ENCODE measurements at places on chromosomes 13 and 19. TPM values are rescaled to one million over a fixed set of nuclear protein-coding genes. Genes with fewer than 3 reads are reported as not detected.

DNA sequence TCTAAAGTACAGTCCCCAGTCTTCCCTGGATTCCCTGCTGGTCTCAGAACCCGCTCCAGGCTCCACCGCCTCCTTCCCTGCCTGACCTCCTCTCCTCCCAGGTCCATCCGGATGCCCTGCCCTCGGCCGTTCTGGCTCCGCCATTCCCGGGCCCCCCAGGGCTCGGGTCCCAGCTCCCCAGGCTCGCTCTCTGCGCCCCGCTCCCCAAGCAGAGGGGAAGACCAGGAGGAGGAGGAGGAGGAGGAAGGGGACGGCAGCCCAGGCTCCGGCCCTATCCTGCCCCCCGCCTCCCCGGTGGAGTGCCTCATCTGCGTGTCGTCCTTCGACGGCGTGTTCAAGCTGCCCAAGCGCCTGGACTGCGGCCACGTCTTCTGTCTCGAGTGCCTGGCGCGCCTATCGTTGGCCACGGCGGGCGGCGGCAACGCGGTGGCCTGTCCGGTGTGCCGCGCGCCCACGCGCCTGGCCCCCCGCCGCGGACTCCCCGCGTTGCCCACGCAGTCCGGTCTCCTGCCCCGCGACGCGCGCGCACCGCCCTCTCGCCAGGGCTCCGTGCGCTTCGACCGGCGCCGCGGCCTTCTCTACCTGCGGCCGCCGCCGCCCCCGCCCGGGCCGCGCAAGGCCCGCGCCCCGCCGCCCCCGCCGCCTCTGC lies 647 bp downstream of the RNF225 start:
- H3K27me3 ChIP-seq = no peaks in the 10 kb centered on the region
- DNase-seq = no peak

GRCh38 chr13:93004919-93005318 lies 221.7 kb upstream of the GPC6 start:
- no peak overlapping the region for H3K4me3 ChIP-seq
- no peak overlapping the region for H3K27ac ChIP-seq
- no peaks in the 10 kb centered on the region for H3K36me3 ChIP-seq
- H3K4me1 ChIP-seq = no peaks in the 10 kb centered on the region
- DNase-seq = no peak

DNA sequence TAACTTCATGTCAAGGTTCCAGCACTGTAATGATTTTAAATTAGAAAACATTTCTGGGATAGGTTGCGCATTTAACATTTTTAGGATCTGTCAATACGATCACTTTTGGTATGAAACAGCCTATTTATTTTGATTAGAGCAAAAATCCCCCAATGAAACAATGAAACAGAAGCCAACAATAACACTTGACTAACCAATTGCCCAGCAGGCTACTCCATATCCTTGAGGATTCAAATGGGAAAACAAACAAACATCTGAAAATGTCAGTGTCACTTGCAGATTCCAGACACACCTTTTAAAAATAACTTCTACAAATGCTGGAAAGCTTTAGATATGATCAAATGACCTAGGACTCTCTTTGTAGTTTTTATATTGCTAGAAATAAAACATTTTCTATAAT lies 1412.5 kb upstream of the PRR20A start:
- DNase-seq = no peak
- no peaks in the 10 kb centered on the region for H3K4me1 ChIP-seq
- no peak overlapping the region for H3K4me3 ChIP-seq
- no peak overlapping the region for H3K27ac ChIP-seq

DNA sequence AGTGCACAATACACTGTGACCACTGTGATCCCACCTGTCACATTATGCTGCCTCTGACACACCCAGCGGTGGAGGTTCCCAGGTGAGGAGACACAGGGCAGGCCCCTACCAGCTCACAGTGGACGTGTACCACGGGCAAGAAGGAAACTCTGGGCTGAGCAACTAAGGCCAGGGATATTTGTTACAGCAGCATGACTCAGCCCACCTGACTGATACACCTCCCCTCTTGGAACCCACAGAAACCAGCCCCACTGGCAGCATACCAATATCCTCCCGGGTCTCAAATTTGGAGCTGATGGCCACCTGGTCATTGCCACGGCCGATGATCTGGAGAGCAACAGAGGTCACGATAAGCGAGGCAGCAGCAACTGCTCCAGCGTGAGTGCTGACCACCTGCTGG lies 14.9 kb downstream of the KLC3 start:
- H3K4me3 ChIP-seq = no peak overlapping the region
- H3K4me1 ChIP-seq = no peaks in the 10 kb centered on the region
- H3K27me3 ChIP-seq = no peaks in the 10 kb centered on the region
- H3K36me3 ChIP-seq = peaks cover 46% of the 10 kb centered on the region
- DNase-seq = no peak

- no peak for DNase-seq
- peaks cover 11% of the 10 kb centered on the region for H3K4me1 ChIP-seq
- H3K4me3 ChIP-seq = no peak overlapping the region
- no peak overlapping the region for H3K27ac ChIP-seq
- H3K27me3 ChIP-seq = no peaks in the 10 kb centered on the region
- peaks cover 14% of the 10 kb centered on the region for H3K36me3 ChIP-seq
These were observed 17.1 kb downstream of the UCHL3 start for GRCh38 chr13:75566658-75567057.

DNA sequence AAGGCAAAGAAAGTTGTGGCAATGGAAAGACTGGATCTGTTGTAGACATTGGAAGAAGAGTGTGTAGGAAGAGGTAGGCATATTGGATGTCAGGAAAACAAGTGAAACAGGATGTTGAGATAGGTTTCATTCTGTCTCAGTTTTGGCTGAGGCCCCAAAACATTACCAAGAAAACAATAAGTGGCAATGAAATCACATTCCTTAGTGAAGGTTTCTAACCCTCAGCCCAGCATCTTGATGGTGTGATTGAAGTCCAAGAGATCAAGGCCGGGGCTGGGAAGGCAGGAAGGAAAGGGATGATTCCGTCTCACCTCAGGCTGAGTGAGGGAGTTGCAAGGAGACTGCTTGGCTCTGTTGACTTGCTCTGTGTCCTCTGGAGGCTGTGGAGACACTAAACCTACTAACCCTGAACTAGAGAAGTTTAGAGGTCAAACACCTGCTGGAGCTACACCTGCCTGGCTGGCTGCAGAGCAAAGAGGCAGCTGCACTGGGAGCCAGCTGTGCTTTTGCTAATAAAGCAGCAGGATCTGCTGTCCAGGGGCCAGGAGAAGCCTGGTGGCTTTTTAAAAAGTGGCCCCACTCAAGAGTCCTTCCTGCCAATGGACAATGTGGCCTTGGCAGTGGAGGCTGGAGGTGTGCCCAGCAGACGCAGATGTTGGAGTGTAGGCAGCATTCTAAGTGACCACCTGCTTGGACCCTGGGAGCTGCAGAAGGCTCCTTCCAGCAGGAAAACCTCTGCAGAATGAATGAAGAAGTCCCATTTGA lies 53.6 kb downstream of the DGKH start:
- H3K36me3 ChIP-seq = peaks cover 2% of the 10 kb centered on the region
- no peak for DNase-seq
- no peak overlapping the region for H3K4me3 ChIP-seq
- H3K27me3 ChIP-seq = no peaks in the 10 kb centered on the region

DNA sequence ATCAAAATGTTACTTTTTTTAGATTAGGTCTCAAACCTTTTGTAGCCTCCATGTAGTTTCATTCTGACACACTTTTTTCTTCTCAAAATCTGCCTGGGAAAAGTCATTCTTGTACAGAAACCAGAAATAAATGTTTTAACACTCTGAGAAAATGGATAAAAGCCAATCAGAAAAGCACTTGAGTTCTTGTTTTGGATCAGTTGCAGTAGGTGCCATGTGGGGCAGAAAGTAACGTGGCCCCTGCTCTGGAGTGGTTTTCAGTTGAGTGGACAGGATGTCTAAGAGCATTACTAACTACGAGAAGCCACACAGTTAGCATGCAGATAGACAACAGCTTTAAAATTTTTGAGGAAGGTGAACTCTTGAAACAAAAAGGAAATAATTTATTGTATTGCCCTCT lies 19.1 kb downstream of the GPR183 start:
- H3K4me3 ChIP-seq = no peak overlapping the region
- peaks cover 2% of the 10 kb centered on the region for H3K36me3 ChIP-seq
- no peak overlapping the region for H3K27ac ChIP-seq
- H3K4me1 ChIP-seq = peaks cover 13% of the 10 kb centered on the region
- no peak for DNase-seq

DNA sequence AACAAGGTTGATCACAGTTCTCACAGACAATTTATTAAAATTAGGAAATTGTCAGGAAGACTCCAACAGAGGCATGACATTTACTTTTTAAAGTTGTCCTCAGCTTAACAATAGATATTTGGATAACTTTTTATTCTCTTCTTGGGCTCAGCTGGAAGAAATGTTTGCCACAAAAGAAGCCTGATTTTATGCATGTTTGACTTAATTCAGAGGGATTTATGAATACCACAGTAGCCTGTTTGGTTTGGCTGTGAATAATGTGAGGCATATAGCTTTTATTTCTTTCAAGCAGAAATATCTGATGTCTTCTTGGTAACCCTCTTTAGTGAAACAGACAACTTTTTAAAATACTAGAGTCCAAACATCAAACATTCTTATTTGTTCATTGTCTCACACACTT lies 1464.5 kb upstream of the SLC10A2 start:
- no peaks in the 10 kb centered on the region for H3K36me3 ChIP-seq
- no peak overlapping the region for H3K4me3 ChIP-seq
- H3K4me1 ChIP-seq = no peaks in the 10 kb centered on the region
- DNase-seq = no peak
- no peak overlapping the region for H3K27ac ChIP-seq

DNA sequence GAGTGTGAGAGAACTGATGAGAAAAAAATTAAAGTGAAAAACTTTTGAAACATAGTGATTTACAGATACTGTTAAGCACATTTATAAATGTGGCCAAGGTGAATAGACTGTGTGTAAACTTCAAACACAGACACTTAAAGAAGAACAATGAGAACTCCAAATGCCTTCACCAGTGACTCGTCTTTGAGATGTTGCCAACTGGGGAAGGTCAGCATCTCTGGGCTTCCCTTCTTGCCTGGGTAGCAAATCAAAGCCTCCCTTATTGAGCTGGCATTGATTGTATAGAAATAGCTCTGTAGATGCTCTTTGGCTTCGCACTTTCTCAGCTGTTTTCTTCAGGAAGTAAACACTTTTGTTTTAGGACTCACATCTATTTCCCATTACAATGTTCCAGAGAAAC lies 177.3 kb upstream of the SGCG start:
- no peak for DNase-seq
- no peaks in the 10 kb centered on the region for H3K36me3 ChIP-seq
- H3K27ac ChIP-seq = no peak overlapping the region

DNA sequence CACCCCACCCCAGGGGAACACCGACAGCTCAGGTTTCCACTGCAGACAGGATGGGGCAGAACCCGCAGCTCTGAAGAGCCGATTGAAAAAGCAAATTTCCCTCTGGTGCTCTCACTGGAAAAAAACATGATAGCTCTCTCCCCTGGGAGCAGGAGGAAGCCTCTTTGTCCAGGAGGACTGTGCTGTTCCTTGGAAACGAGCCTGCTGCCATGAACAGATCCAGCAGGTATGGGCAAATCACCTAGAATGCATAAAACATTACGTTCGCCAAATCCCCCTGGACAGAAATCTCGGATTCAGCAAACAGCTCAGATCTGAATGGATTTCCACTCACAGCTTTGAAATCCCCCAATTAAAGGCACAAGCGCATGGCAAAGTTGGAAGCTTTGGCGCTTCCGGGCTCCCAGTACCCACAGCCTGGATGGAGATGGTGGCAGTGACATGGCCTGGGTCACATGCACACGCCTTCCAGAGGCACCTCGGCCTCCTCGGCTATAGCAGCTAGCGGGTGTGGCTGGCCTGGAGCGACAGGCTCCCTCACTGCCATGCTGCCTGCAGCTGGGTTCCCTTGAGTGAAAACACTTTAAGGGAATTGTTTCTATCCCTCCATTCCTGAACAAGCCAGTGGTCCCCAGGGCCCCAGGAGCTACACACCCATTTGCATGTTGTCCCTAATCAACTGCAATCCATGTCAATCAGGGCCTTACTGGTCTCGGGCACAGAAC lies 59.1 kb downstream of the CEBPG start:
- H3K27me3 ChIP-seq = peaks cover 11% of the 10 kb centered on the region
- H3K36me3 ChIP-seq = no peaks in the 10 kb centered on the region
- H3K27ac ChIP-seq = no peak overlapping the region
- no peak for DNase-seq

DNA sequence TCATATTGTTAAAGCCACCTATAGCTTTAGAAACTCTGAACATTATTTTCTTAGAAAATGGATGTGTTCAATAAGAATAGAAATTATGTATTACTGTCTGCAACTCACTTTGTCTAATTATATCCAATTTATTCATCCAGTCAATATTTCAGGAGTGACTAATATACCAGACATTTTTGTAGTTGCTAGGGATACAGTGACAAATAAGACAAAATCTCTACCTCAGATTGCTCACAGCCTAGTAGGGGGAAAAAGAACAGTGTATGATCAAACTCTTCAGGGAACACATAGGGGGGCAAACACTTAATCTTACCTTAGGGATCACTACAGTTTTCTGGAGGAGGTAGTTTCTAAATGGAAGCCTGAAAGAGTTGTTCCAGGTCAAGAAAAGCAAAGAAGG lies 8.6 kb downstream of the BRCA2 start:
- H3K27ac ChIP-seq = peak overlapping the region; percentile 52
- H3K4me1 ChIP-seq = peaks cover 7% of the 10 kb centered on the region
- no peaks in the 10 kb centered on the region for H3K36me3 ChIP-seq

- H3K4me1 ChIP-seq = peaks cover 13% of the 10 kb centered on the region
- no peak overlapping the region for H3K4me3 ChIP-seq
- no peaks in the 10 kb centered on the region for H3K27me3 ChIP-seq
- no peak for DNase-seq
- H3K27ac ChIP-seq = no peak overlapping the region
These were observed 20.3 kb upstream of the BCL3 start for GRCh38 chr19:44728178-44728577.

GRCh38 chr13:49323344-49323743 lies 75.6 kb downstream of the CDADC1 start:
- no peaks in the 10 kb centered on the region for H3K36me3 ChIP-seq
- H3K4me1 ChIP-seq = no peaks in the 10 kb centered on the region
- no peak for DNase-seq

DNA sequence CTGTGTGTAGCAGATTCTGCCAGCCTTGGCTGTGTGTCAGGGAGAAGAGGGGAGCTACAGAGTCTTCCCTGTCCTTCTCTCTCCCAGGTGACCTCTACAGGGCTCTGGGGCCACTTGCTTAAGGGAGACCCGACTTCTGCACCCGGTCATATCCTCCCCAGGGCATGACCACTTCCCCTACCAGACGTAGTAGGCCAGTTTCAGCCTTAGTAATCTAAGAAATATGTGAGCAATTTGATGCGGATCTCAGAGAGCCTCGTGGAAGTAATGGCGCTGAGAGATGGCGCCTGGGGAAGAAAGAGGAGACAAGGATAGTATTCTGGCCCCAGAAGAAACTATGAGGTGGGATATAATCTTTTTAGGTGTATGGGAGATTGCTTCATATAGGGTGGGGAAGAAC lies 41.9 kb downstream of the NFIX start:
- no peak overlapping the region for H3K4me3 ChIP-seq
- H3K27me3 ChIP-seq = no peaks in the 10 kb centered on the region
- H3K4me1 ChIP-seq = peaks cover 88% of the 10 kb centered on the region
- H3K27ac ChIP-seq = peak overlapping the region; percentile 92
- H3K36me3 ChIP-seq = peaks cover 18% of the 10 kb centered on the region

TRPC4 gene
- polyA plus RNA-seq = not detected

F2RL3 gene
- 0.01 TPM for polyA plus RNA-seq

IFNL1 gene
- not detected for polyA plus RNA-seq

Data from keratinocyte (primary cell).